ENCODE measurements at places on chromosomes 7 and 10.

- DNase-seq, result no peak
Measured at GRCh38 chr10:17910125-17910789, 41.5 kb upstream of the SLC39A12 start.

GRCh38 chr10:16570731-16571130, 49.1 kb upstream of the C1QL3 start:
- no peak for DNase-seq

DNA sequence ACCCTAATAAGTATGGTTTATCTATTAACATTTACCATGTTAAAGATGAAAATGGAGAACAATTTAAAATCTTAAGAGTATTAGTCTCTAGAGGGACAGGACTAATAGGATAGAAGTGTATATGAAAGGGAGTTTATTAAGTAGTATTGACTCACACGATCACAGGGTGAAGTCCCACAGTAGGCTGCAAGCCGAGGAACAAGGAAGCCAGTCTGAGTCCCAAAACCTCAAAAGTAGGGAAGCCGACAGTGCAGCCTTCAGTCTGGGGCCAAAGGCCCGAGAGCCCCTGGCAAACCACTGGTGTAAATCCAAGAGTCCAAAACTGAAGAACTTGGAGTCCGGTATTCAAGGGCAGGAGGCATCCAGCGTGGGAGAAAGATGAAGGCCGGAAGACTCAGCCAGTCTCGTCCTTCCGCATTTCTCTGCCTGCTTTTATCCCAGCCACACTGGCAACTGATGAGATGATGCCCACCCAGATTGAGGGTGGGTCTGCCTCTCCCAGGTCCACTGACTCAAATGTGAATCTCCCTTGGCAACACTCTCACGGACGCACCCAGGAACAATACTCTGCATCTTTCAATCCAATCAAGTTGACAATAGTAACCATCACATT, 140.8 kb upstream of the FAM20C start:
- DNase-seq, result no peak

GRCh38 chr10:100614429-100615095, 78.8 kb downstream of the HIF1AN start:
- no peak for DNase-seq

DNA sequence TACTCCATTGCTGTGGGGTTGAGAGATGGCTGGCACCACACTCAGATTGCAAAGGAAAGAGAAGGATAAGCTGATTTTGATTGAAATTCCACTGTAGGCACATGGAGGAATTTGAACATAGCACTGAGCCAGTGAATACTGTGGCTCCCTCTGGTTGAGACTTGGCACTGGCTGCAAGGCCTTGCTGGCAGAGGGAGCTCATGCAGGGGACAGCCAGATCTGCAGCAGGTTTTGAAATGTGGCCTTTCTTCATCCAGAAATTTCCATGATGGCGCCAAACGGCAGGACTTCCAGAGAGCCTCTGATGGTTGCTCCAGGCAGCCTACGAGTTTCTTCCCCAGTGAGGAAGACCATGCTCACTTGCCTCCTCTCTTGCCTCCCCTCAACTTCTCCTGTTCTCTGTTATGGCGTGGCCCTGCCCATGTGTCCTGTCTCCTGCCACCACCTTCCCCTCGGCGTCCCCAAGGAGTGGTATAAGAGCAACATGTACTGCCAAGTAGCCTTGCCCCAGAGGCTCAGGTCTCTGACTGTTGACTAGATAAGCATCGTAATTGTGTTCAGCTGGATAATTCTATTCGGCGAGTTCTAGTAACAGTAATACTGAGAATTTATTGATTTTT, 265.6 kb downstream of the CCDC3 start:
- no peak for DNase-seq

DNA sequence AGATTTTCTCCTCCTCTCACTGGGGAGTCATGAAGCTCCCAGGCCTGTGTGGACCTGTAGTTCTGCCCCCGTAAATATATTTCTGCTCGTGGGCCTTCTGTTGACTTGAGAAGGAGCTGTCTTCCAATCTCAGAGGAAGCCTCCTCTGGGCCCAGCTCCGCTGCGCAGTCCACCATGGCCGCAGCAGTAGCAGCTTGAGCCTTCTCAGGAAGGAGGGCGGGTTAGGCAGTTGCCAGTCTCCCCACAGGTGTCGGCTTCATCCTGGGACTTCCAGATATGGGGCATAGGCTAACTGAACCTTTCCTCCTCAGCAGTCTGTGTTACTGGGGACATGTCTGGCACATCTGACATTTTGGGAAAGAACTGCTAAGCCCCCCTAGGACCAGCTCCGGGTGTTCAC, 62.9 kb upstream of the TRIM8 start:
- no peak for DNase-seq

DNA sequence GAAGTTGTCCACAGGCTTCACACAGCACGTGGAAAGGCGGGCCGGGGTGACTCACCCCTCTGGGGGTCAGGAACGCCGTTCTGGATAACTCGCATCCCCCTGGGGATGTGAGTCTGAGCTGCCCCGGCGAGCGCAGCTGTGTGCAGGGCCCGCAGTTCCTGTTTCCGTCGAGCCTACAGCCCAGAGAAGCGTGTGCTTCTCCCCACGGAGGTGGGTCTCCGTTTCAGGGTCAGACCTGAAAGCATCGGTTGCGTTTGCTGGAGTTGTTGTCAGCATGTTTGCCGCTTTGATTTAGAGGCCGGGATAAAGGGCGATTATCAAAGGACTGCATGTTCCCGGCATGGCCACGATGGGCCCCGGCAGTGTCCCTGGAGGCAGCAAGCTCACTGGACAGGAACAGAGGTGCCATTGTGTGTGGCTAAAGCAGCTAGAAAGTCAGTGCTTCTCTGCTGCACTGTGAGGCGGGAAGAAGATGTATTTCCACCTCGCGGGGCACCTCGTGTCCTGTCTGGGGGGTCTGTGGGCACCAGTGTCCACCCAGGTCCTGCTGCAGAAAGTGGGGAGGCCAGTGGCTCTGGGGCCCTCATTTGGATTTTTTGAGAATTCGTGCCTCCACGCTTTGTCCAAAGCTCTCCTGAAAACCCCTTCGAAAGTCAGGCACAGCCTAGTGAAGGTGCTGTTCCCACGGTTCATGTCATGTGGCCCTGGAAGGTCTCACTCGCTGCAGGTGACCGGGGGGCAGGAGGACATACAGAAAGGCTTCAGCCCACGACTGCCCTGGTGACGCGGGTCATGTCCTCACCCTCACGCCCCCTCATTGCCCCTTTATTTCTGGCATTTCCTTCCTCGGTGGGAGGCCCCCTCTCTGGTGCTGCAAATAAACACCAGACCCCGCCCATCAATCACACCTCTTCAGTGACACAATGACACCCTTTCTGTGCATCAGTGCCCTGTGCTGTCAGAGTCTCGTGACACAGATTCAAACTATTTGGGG, 27.4 kb upstream of the GDI2 start:
- DNase-seq, result no peak
